ENCODE measurements at places on chromosomes 1 and 21.

DNA sequence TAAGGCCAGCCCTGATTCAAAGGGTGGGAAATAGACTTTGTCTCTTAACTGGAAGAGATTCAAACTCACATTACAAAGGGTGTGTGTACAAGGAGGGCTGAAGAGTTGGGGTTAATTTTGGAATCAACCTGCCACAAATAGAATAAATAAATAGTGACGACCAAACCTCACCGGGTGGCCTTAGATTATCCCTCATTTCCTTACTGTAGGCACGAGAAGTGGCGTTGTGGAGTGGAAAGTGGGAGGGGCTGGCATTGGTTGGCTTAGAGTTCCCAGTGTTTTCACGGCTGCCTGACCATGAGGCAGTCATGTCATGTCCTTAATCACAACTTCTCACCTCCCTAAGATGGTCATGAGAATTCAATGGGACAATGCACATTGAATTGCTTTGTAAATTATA, 21.3 kb upstream of the RUNX1 start:
- no peak for DNase-seq

GRCh38 chr1:245582026-245582425, 427.2 kb downstream of the KIF26B start:
- no peak for DNase-seq

- peak; percentile 52 for DNase-seq
These were observed 425.5 kb downstream of the KCTD3 start for GRCh38 chr1:215992620-215993019.

DNA sequence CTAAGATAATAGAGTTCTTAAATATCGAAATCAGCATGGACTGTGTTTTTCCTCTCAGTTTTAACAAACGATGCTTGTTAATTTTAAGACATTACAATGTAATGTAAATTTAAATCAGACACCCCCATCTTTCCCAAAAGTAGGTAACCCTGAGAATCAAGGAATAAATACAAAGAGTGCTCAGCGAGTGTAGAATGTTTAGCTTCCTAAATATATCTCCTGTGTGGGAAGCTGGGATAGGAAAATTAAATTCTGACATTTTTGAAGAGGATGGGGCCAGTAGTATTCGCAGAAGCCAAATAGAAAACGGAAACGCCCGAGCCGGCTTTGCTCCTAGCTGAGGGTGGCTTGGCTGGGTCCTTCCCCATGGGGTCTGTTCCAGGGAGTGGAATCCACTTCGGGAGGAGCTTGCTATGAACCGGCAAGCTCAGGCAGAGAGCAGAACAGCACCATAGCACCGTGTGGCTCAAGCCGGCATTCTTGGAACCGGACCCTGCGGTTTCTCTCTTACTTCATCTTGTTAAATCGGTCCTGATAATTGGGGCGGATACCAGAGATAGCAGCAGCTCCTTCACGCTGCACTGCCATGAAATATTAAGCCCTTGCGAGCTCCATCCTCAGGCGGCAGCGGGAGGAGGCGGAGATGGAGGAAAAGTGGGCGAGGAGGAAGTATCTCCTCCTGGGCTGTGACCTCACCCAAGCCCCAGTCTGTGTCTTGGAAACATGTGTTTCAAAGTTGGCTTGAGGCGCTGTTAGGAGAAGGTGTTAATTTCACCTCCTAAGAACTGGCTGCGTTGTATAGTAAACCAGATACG, 24.9 kb downstream of the MAP3K7CL start:
- DNase-seq, result no peak

GRCh38 chr1:245091818-245092637, 62.8 kb upstream of the KIF26B start:
- DNase-seq, result no peak

- DNase-seq, result no peak
These were observed 1.7 kb downstream of the SLC19A1 start for GRCh38 chr21:45540601-45540970.
